GM23338 (cell line): ENCODE measurements at places on chromosomes 7 and 10.

- peak; percentile 55 for DNase-seq
These were observed 92.4 kb downstream of the C1GALT1 start for GRCh38 chr7:7274782-7275181.

DNA sequence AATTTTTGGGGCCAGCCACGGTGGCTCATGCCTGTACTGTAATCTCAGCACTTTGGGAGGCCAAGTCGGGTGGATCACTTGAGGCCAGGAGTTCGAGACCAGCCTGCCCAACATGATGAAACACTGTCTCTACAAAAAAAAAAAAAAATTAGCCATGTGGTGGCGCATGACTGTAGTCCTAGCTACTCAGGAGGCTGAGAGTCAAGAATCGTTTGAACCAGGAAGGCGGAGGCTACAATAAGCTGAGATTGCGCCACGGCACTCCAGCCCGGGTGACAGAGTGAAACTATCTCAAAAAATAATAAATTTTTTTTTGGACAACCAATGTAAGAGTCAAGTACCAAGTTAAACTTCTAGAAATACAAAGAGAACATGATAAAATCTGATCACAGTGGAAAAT is 164.6 kb downstream of the AVL9 start:
- no peak for DNase-seq

DNA sequence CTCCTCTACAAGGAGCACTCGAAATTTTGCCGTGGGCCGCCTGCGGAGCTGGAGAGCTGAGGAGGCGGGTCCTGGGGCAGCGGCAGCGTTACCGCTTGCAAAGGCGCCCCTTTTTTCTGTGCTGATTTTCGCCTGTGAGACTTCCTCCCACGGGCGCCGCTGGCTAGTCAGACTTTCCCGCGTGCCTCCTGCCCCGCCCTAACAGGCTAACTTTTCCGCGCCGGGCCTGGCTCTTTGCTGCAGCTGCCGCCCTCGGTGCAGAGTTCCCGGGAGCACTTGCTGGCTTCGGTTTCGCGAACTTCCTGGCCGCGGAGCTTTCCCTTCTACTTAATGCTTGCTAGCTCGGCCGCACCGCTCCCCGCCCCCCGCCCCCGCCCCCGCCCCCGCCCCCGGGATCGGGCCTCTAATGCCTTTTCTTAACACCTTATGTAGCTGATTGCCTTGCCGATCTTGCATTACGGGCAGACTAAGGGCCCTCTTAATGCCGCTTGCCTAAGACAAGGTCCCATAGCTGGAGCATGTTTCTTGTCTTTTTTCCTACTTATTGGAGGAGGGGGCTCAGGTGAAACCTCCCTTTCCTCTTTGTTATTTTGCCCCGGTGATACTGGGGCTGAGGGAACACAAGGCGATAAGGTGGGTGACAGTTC is 37.9 kb upstream of the RASGEF1A start:
- DNase-seq, result peak; percentile 79

DNA sequence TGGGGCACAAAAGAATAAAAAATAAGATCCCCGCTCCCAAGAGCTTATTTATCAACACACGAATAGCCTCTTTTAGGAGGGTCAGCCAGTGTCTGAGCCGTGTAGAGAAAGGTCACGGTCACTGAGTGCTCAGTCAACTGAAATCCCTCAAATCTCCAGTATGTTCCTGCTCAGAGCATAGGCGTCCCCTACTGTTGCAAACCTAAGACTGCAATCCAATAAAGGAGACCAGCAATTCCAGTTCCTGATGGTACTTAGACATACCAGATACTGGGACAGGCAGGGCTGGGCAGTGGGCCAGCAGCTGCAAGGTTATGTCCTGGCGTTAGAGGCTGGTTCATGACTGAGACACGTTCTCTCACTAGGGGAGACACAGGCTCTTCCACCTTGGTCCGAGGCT is 93.6 kb downstream of the CACNB2 start:
- DNase-seq, result peak; percentile 73

GRCh38 chr10:58741673-58742072 is 229.0 kb downstream of the BICC1 start:
- no peak for DNase-seq

DNA sequence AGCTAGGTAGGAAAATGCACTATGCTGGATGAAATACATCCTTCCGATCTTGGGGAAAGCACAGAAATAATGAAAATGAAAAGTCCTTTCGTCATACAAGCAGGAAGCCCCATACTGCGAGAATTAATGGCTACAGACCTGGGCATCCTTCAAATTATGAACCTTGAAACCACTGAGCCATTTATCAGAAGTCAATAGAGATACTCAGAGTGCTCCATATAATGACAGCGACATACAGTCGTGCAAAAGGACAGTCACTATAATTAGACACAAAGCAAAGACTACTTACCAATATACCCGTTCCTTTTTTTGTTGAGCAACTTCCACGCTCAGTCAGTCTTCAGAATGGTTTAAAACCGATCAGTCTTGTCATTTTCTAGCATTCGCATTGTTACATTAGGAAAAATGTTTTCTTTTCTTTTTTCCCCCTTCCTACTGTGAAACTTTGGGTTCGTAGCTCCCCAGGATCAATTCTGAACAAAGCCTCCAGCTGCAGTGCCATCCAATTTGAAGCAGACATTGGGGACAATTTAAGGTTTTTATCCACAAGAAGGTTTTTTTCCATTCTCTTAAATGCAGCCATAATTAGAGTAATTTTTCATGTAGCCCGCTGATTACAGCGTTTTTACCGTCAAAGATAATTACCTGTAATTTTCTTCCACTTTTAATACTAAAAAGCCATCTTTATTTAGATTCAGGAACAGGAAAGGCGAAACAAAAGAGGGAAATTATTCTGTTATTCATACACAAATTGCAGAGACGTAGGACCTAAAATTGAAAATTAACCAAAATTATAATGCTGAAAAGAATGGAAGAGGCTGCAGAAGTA is 6.4 kb downstream of the DLX6 start:
- peak; percentile 1 for DNase-seq

DNA sequence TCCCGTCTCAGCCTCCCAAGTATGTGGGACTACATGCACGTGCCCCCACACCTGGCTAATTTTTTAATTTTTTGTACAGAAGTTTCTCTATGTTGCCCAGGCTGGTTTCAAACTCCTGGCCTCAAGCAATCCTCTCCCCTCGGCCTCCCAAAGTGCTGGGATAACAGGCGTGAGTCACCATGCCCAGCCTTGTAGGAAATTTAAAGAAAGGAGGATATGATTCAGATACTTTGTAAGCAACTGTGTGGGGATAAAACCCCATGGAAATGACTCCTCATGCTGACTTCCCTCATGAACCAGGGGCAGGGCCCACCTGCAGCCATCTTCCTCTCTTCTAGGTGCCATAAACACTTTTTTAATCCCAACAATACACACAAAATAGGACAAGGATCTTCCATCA is 50.2 kb downstream of the APBB1IP start:
- no peak for DNase-seq

GRCh38 chr7:24834128-24834798 is 77.0 kb upstream of the GSDME start:
- peak; percentile 11 for DNase-seq

GRCh38 chr7:82109288-82109687 is 334.3 kb downstream of the CACNA2D1 start:
- DNase-seq, result no peak

- DNase-seq, result no peak
These were observed 49.4 kb downstream of the DNAJC1 start for GRCh38 chr10:21954132-21954531.

- peak; percentile 86 for DNase-seq
These were observed 28.4 kb upstream of the SMARCD3 start for GRCh38 chr7:151276666-151277590.

DNA sequence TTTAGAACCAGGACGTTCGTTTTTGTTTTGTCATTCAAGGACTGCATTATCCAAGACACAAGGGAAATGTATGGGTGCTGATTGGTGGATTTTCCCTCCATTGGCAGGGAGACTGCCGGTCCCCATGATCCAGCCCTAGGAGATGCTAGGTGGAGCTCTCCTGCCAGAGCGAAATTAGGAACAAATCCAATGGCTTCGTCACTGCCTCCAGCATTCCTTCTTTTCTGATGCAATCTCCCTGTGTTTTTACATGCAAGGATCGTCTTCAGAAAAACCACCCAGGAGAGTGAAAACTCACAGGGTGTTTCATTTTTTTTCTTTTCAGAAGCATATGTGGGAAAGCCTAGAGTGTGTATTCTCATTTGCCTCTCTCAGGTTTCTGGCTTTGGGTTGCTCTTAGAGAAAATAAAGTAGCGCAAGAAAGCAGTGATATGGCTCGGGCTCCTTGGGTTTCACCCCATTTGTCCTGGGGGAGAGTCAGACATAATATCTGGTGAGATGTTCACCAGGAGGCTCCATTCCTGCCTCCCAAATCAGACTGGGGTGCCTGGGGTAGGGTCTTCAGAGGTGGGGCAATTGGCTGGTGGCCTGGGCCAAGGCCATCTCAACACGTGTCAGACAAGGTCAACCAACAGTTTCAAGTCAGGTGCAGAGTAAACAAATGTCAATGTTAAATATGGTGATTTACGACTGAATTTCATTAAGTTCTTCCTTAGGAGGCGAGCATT is 450.9 kb upstream of the MKI67 start:
- peak; percentile 46 for DNase-seq

- no peak for DNase-seq
These were observed 580.0 kb downstream of the XPNPEP1 start for GRCh38 chr10:109343293-109343692.

DNA sequence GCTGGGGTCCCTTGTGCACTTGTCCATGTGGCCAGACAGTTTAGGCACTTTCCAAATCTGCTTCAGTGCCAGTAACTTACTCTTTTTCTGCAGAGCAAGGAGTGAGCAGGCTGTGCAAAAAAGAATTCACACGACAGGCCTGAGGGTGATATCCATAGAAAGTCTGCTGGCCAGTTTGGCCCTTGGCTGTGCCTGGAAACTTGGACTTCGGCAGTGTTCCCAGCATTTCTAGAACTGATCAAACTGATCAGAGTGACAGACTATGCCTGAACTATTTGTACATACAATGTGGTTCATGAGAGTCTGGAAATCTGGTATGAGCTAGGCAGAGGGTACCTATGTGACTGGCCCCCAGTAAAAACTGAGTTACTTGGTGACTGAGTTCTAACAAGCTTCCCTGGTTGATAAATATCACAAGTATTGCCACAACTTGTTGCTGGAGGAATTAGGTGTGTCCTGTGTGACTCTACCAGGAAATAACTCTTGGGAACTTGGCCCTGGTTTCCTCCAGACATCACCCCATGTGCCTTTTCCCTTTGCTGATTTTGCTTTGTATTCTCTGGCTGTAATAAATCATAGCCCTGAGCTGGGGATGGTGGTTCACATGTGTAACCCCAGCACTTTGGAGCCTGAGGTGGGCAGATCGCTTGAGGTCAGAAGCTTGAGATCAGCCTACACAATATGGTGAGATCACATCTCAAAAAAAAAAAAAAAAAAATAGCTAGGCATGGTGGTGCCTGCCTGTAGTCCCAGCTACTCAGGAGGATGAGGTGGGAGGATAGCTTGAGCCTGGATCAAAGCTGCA is 3.3 kb upstream of the DENND10 start:
- DNase-seq, result no peak

DNA sequence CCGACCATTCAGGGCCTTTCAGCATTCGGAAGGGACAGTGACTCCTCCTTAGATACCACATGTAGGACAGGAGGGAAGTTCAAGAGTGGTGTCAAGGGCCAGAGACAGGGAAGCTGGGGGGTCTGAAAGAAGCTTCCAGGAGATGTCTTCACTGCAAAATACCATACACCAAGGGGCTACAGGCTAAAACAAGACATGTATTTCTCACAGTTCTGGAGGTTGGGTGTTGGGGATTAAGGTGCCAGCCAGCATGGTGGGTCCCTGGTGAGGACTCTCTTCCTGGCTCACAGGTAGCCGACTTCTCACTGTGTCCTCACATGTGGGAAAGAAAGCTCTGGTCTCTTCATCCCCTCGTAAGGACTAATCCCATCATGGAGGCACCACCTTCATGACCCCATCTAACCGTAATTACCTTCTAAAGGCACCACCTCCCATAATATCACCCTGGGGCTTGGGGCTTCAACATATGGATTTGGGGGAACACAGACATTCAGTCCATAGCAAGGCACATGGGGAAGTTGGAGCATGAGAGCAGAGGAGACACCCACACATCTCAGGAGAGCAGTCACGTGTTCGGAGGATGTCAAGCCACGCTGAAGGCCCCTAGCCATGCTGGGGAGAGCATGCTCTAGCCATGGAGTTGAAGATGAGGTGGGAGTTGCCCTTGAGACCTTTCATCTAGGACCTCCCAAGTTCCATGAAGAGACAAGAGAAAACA is 73.9 kb upstream of the GDF10 start:
- DNase-seq, result no peak

DNA sequence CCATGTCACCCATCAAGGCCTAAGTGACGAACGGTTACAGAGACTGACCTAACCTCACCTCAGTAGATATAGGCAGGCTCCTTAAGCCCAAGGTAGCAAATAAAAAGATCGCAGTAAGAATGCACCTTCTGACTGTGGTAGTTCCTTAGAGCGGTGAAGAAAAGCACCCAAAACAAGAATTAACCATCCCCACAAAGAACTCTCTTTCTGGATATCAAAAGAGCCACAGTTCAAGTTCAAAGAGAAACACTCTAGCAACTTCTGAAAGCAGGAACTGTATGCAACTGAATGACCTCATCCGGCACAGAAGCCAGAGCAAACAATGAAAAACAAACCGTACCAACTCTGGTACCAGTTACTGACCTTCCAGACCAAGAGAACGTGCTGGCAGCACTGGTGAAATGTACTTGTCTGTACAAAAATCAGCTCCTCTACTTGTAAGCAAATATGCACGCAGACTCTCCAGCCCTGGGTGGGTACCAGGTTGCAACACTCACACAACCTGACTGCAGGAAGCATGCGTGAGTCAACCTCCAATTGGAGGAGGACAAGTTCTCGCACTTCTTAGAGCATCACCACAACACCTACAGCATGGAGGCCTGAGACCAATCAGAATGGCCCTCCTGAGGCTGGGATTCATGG is 202.7 kb downstream of the FAM107B start:
- no peak for DNase-seq

DNA sequence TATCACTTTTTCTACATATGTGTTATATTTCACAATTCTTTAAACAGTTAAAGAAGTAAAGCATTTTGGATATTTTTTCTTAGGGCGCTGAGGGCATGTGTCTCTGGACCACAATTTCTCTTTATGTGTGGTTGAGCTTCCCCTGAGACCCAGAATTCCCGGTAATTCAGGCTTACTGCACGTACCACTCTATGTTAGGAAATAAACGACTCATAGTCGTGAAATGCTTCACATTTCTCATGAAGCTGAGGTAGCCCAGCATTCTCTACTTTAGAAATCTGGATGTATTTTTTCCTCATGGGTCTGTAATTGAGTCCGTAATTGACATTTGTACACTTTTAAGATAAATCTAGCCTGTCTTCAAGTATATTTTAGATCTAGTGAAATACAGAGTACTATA is 170.6 kb downstream of the FZD1 start:
- DNase-seq, result no peak
